ENCODE measurements at places on chromosomes 6 and 20.

DNA sequence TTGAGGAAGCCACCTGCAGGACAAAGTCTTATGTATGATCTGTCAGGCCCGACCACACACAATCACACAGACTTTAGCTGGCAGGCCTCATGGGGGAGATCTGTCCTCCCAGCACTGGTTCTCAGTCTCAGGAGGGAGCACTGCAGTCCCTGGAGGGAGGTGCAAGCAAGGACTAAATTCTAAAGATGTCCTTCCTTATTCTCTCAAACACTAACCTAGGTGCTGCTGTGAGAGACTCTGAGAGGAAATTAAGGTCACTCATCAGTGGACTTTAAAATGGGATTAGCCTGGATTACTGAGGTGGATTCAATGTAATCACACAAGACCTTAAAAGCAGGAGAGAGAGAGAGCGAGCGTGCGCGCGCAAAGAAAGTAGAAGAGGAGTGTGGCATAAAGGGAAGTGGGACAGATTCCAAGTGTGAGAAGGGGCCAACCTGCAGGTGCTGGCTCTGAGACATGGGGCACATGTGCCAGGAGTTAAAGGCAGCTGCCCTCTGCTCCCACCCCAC lies 14.3 kb downstream of the GLO1 start:
- DNase-seq, result no peak

- peak; percentile 92 for DNase-seq
Measured at GRCh38 chr6:113476937-113477839, 380.0 kb upstream of the MARCKS start.

DNA sequence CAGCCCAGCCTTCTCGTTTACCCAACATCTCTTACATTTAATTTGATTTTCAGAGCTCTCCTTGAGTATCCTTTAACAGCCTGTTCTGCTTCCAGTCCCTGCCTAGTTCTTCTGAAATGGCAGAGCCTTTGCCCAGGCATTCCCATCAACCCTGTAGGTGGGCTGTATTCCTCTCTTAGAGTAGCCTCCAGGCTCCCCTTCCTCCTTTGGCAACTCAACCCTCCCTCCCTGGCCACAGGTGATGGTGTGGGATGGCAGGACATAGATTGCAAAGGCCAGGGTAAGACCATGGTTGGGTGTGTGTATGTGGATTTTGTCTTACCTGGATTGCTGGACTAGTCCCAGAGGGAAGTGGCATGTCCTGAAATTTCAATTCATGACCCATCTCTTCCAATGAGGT lies 125.4 kb downstream of the F13A1 start:
- DNase-seq, result no peak

GRCh38 chr20:4091490-4092479 lies 76.4 kb upstream of the RNF24 start:
- no peak for DNase-seq

- no peak for DNase-seq
Measured at GRCh38 chr6:48186746-48187145, 75.7 kb upstream of the PTCHD4 start.

DNA sequence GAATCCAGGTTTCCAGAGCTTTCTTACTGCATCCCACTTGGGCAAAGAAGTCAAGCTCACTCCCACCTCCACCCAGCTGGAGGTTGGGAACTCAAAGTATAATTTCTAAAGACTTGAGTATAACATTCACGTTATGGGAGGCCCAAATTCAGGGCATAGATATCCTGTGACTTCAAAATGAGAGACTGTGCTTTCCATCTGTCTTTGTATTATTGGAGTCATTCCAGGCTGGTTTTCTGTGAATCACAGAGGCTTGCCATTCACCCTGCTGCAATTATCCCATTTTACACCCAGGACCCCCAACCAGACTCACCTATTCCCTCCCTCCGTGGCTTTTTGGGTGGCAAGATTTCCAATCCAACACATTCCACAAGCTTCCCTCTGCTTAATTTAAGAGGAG lies 19.3 kb upstream of the SRC start:
- DNase-seq, result no peak

GRCh38 chr6:8113131-8113654 lies 10.8 kb upstream of the EEF1E1 start:
- DNase-seq, result no peak

DNA sequence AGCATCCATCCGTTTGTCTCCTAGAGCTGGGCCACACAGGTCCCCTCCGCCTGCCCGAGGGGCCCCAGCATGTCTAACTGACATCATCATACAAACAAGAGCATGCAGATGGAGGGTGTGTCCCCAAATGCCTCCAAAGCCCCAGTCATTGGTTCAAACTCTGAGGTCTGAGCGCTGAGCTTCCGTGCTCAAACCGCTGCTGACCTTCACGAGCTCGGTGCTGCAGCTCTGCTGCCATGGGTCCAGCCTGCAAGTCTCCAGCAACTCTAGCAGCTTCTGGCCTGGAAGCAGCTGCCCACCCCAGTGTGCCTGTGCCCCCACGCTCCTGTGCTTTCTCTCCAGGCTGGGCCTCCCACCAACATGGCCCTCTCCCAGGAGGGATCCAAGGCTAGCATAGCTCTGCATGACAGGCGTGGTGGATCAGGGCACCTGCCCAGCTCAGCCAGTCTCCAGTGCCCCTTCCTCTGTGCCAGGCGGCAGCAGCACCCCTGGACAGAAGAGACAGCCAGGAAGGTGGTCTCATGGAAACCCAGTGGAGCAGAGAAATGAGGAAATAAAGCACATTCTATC lies 131.6 kb upstream of the PMEPA1 start:
- DNase-seq, result no peak

GRCh38 chr6:136548582-136549299 lies 1.5 kb downstream of the MAP7 start:
- DNase-seq, result no peak

DNA sequence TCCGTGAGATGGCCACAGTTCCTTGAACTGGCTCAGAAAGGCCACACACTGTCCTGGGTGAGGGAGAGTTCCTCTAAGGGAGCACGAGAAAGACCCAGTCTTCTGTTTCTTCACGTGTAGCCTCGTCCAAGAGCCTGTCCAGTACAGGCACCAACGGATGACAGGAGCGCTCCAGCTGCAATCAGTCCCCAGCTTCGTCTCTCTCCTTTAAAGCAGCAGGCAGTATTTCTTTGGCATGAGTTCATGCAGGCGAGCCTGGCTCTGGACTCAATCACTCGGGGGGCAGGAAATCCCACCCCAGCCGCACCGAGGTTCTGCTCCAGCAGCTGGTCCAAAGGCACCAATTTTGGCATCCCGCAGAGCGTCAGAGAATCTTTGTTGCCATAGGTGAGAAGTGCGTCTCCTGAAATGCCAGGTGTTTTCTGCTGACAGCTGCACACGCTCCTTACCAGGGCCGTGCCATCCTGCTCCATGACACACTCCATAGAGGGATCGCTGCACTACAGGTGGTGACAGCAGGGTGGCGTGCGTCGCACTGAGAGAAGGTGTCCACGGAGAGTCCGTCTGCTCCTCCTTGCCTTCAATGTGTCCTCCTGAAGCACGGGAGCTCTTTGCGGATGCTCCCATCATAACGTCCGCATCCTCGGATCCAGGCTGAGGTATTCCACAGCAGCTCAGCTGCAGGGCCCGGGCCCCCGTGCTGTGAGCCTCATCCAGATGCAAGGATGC lies 59.6 kb upstream of the AFDN start:
- no peak for DNase-seq

- peak; percentile 79 for DNase-seq
Measured at GRCh38 chr6:28161410-28162079, 19.9 kb downstream of the ZKSCAN8 start.

- no peak for DNase-seq
Measured at GRCh38 chr20:33697129-33697528, 10.9 kb upstream of the E2F1 start.

- DNase-seq, result no peak
Measured at GRCh38 chr20:38241201-38241600, 19.3 kb downstream of the KIAA1755 start.

GRCh38 chr6:147738516-147739162 lies 230.1 kb downstream of the SAMD5 start:
- no peak for DNase-seq

- DNase-seq, result peak; percentile 69
Measured at GRCh38 chr20:330233-331149, 5.1 kb downstream of the SOX12 start.

DNA sequence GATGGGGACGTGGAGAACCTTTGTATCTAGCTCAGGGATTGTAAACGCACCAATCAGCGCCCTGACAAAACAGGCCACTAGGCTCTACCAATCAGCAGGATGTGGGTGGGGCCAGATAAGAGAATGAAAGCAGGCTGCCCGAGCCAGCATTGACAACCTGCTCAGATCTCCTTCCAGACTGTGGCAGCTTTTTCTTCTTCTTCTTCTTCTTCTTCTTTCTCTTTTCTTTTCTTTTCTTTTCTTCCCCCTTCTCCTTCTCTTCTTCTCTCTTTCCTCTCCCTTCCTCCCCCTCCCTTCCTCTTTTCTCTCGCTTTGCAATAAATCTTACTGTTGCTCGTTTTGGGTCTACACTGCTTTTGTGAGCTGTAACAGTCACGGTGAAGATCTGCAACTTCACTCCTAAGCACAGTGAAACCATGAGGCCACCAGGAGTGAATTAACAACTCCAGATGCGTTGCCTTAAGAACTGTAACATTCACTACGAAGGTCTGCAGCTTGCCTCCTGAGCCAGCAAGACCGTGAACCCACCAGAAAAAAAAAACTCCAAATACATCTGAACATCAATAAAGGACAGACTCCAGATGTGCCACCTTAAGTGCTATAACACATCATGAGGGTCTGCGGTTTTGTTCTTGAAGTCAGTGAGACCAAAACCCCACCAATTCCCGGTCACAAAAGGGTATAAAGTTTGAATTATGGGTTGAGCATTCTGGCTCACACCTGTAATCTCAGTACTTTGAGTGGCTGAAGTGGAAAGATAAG lies 19.6 kb upstream of the SERPINB1 start:
- no peak for DNase-seq

- no peak for DNase-seq
Measured at GRCh38 chr6:136716917-136717715, 75.2 kb downstream of the MAP3K5 start.
